Activated naive CD4-positive, alpha-beta T cell treated with anti-CD3 and anti-CD28 coated beads, Interleukin-2, amount 50 U/mL, for 72 hours (primary cell): ENCODE measurements at places on chromosomes 4 and X. TPM values are rescaled to one million over a fixed set of nuclear protein-coding genes. Genes with fewer than 3 reads are reported as not detected.

GRCh38 chr4:126899331-126899801 is 733.4 kb upstream of the INTU start:
- no peak for DNase-seq

- no peak for DNase-seq
Observed at GRCh38 chrX:43589735-43590134, 66.4 kb upstream of the MAOA start.

- DNase-seq: no peak
Observed at GRCh38 chr4:122710434-122711308, 21.8 kb upstream of the BBS12 start.

- no peak for DNase-seq
Observed at GRCh38 chr4:544386-545105, 31.5 kb downstream of the TMEM271 start.

DNA sequence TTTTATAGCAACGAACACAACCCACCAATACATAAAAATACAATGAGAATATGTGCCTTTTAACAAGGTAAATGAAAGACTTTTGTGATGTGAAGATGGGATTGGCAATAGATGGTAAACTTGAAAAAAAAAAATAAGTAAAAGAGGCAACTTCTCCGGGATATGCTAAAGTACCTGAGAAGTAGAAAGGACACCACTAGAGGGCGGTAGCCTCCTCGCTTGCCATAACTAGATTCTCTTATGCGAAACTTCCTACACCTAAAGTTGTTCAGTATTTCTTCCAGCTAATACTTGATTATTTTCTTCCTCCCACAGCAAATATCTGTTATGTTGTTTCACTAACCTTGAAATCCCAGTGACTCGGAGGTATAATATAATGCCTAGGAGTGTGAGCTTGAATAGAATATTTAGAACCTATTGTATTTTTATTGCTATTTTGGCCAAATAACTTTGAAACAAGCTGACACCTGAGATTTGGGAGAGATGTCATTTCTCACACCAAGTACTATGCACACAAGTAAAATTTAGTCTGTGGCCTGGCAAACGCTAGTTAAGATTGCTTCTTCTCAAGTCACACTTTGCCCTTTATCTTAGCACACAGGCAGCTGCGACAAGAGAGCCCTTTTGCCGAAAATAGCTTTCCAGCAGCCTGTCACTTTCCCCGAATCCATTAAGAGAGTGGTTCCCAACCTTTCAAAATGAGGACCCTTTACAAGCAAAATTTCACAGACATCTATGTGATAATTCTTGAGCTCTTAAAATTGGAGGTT is 44.9 kb upstream of the PDLIM5 start:
- DNase-seq: peak; percentile 51

Gene ZNF674
- total RNA-seq: 3.1 TPM

Gene TTC29
- total RNA-seq: not detected

GRCh38 chrX:95076449-95076848 is 1402.4 kb downstream of the FAM133A start:
- DNase-seq: no peak

GRCh38 chr4:24583451-24584210 is 723 bp downstream of the DHX15 start:
- DNase-seq: peak; percentile 60

GRCh38 chr4:180156684-180157083 is 2086.5 kb upstream of the TENM3 start:
- DNase-seq: no peak

- no peak for DNase-seq
Observed at GRCh38 chr4:26815199-26815598, 45.4 kb upstream of the STIM2 start.

DNA sequence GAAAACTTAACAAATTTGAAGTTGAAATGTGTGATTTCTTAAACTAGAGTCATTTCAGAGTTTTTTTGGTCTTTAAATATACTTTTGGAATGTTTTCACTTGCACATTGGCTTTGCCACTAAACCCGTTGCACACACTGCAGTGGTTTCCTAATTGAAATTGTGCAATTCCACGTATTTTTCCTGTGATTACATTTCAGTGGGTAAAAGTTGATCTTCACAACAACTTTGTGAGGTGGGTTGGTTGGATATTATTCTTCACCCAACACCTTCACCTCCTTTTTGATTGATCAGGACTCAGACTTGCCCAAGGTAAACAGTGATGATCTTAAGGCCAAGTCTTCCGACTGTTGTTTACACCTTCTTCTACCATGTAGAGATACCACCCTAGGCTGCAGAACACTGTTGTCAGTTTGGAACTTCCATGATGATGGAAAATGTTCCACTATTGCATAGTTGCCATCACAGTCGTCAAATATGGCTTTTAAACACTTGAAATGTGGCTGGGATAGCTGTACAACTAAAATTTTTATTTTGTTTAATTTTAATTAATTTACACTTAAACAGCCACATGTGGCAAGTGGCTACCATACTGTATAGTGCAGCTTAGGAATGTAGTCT is 13.7 kb downstream of the SEPTIN11 start:
- no peak for DNase-seq

DNA sequence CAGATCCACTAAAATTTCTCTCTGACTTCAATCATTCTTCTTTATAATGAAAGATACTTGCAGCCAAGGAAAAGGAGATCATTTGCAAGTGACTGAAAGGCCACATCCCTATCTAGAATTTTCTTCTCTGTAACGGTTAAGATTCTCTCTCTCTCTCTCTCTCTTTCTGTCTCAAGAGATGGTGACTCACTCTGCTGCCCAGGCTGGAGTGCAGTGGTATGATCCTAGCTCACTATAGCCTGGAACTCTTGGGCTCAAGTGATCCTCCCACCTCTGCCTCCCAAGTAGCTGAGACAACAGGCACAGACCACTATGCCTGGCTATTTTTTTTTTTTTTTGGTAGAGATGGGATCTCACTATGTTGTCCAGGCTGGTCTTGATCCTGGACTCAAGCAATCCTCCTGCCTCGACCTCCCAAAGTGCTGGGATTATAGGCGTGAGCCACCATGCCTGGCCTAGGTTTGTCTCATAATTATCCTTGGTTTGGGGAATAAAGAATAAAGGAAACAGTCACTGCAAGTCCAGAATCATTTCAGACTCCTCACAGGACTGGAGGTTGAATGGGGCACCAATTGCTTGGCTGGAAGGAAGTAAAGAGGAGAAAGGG is 33.3 kb upstream of the GALNT7 start:
- DNase-seq: no peak

DNA sequence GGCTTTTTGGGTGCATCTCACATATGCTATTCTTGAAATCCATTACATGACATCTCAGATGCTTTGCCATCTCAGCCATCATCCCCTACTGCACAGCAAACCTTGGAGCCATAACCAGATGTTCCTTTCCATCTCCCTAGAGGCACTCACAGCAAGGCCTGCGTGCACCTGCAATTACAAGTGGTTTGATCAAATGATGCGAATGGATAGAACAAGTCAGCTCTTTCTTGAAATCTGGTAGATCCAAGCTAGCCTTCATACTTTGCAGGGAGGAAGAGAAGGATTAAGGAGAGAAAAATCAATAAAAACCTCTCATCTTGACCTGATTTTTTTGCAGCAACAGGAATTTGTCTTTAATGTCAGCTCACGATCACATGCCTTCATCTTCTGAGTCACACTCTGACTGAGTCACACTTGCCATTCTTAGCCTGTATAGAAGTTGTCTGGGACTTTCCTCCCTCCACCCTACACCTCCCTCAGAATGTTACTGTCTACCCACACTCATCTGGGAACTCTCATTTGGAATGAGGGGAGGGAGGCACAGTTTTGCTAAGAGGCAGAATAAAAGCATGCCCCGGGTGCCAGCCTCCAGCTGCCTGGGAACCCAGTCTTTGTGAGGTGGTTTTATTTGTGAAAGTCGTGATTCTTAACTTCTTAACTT is 11.9 kb upstream of the TRIML1 start:
- no peak for DNase-seq

Gene TCEAL8
- 22.2 TPM for total RNA-seq

Gene CSN1S1
- total RNA-seq: not detected

Gene UVSSA
- 23.8 TPM for total RNA-seq

Gene SPANXA1
- total RNA-seq: not detected

- DNase-seq: no peak
Observed at GRCh38 chr4:150318527-150318926, 240.3 kb downstream of the DCLK2 start.

GRCh38 chrX:101485212-101485949 is at the start of gene ARMCX4:
Gene ARMCX4, plus strand, starts transcription at chrX:101485456. Its CDS starts 3,134 bp downstream, at chrX:101488590.
- peak; percentile 15 for DNase-seq

Gene DMP1
- total RNA-seq: not detected

Gene HEPH
- 0.18 TPM for total RNA-seq
